ENCODE measurements at places on chromosomes 1 and 21.

DNA sequence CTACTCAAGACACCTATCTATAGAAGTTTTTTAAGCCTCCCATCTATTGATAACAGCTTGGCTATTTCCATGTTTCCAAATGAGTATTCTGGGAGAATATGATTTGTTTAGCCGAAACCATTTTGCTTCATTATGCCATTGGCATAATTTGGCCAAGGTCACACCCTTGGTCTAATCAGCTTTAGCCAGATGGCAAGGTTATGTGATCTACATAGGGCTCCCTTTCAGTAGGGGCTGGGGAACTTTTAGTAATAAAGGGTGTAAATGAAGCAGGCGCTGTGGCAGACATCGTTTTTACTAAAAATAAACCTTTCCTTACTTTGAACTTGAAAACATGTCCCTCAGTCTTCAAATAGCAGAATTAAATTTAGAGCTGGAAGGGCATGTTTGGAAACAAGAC is 3.0 kb upstream of the PDC start:
- no peak for DNase-seq

GRCh38 chr1:96049759-96050409 is 671.7 kb upstream of the PTBP2 start:
- DNase-seq, result no peak

GRCh38 chr1:9721606-9722377 is 70.3 kb downstream of the PIK3CD start:
- DNase-seq, result peak; percentile 55

GRCh38 chr1:210292231-210292871 is 36.4 kb upstream of the HHAT start:
- peak; percentile 37 for DNase-seq

DNA sequence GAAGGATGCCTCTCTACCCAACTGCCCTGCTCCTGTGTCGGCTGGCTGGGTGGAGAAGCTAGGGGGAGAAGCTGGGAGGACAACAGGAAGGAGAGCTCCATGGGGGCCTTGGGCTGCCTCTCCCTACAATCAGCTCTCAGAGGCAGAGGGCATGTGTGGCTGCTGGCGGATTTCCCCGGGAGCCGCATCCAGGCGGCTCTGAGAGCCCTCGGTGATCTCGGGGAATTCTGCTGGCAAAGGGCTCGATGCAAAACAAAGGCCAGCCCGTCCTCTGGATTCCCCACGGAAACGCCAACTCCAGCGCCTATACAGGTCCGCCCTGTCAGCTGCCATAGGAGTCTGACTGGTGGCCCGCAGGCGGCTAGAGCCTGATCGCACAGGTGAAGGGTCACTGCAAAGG is 26.4 kb upstream of the EVA1B start:
- no peak for DNase-seq

DNA sequence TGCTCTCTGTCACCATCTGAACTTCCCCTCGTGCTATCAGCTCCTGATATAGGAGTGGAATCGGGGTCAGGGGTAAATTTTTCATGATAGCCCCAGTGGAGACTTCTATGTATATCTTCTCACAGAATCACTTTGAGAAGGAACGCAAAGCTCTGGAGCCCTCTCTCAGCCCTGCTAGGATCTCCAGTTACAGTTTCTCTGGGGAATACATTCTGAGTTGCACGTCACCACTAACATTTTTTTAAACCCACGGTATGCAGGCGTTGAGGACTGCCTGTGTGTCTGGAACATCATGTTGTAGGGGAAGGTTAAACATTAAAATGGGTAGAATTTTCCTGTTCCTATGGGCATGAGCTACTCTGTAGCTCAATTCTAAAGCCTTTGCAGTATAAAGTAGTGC is 116.4 kb upstream of the FAM78B start:
- no peak for DNase-seq

GRCh38 chr1:38064197-38064903 is 17.8 kb upstream of the POU3F1 start:
- no peak for DNase-seq

GRCh38 chr1:100362821-100363466 is 10.6 kb downstream of the CDC14A start:
- DNase-seq, result no peak

DNA sequence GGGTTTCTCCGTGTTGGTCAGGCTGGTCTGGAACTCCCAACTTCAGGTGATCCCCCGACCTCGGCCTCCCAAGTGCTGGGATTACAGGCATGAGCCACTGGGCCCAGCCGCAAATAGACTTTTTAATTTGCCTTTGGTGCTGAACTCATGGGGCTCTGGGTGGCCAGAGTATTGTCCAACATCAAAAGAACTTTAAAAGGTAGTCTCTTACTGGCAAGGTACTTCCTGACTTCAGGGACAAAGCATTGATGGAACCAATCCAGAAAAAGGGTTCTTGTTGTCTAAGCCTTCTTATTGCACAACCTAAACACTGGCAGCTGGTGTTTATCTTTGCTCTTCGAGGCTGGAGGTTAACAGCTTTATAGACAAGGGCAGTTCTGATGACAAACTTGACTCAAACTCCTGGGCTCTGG is 3.8 kb upstream of the KTI12 start:
- no peak for DNase-seq

GRCh38 chr1:81703756-81704463 is 96.8 kb upstream of the ADGRL2 start:
- no peak for DNase-seq

DNA sequence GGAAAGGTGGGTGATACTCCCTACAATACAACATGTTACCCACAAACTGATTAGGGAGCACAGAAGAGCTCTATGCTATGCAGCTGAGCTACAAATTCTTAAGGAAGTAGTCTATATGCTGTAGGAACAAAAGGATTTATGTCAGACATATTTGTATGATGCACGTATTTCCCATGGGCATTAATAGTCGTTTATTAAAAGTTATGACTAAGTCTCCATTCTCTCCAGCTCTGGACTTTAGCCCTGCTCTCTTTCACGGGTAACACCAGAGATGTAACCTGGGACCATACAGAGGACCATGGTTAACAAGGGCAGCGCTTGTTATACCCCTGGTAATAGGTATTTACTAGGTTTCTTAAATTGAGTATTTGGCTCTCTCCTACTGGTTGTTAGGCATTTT is 168.2 kb upstream of the C1orf105 start:
- DNase-seq, result no peak

DNA sequence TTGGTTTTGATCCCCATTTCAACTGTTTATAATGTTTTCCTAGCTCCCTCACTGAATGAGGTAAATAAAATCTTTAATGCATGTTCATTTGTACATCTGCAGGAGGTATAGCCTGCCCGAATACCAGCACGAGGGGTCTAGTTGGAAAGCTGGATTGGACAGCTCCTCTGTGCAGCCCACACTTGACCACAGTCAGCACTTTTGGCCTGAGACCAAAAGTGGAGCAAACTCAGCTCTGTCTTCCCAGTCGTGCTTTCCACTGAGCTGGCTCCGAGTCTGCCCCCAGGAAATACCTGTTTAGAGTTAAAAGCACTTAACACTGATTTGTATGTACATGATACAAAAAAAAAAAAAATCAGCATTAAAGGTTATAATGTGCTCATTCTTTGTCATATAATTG is 224.4 kb downstream of the DSCAM start:
- no peak for DNase-seq

GRCh38 chr1:207890136-207890738 is 20.7 kb downstream of the CD34 start:
- DNase-seq, result no peak

GRCh38 chr21:33869873-33870272 is 45.7 kb downstream of the ATP5PO start:
- DNase-seq, result no peak

DNA sequence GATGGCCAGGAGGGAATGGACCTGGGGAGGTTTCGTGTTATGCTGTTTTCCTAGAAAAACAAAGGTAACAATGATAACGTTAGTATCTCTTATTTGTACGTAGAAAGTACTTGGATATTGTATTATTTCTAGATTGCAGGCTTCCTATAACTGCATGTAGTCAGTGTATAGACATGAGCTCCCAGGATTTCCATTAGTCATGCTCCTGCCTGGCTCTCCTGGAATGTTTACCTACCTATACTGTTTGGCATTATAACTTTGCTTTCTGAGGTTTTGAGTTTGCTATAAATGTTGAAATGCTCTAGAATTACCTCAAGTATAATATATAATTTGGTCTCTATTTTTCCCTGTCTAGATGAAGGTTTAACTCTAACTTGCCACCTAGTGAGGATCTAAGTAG is 66.1 kb downstream of the TTC3 start:
- DNase-seq, result no peak

DNA sequence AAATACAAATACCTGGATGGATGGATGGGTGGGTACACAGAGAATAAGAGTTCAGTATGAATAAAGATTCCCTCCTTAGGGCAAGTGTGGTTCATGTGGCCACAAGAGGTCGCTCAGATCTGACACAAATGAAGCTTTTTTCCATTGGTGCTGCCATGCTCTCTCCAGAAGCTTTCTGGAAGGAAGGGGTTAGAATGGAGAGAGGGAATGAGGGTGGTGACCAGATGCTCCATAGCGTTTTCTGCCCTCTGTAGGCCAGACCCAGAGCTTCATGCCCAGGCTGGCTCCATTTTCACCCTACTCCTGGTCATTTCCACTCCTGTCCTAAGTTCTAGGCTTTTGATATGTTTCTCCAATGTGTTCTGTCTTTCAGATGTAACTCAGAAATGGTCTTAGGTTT is 3.3 kb upstream of the FCRL6 start:
- peak; percentile 39 for DNase-seq

GRCh38 chr1:78483903-78484302 is 6.9 kb upstream of the PTGFR start:
- no peak for DNase-seq

DNA sequence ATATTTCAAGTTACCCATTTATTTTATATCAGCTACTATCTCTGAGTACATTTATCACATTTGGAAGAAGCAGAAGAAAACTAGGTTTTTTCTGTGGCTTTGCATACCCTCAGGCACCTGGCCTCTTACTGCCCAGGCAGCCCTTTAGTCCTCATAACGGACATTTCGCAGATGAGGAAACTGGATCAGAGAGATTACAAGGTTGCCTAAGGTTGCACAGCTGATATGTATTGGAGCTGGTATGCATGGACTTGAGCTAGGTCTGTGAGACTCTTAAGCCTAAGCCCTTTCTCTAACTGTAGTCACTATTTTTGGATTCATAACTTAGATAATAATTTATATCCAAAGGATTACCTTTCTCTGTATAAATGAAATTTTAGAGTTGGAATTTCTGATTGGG is 4.0 kb downstream of the CNIH3 start:
- no peak for DNase-seq

DNA sequence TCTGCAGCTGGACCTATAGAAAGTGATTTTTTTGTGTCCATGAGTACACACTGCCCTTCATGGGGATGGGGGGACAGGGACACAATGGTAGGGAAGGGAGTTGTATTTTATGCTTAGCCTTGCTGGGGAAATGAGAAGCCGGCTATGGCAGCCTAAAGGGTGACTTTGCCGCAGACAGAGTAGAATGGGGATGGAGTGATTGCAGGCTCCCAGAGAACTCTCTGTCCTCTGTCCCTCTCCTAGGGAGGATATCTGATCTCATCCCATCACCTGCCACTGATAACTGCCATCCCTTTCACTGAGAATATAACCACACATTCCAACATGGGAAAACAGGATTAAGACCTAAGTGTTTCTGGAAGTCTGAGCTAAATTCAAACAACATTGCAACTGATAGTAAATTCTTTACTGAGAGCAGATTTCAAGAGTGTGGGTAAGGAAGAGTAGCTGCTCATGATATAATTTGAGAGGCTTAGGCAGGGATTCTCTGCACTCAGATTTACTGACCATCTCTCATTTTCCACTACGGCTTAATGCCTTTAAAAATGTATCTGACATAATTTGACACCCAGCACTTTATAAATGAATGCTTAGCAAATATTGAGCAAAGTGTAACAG is 13.9 kb downstream of the SH2D1B start:
- no peak for DNase-seq

DNA sequence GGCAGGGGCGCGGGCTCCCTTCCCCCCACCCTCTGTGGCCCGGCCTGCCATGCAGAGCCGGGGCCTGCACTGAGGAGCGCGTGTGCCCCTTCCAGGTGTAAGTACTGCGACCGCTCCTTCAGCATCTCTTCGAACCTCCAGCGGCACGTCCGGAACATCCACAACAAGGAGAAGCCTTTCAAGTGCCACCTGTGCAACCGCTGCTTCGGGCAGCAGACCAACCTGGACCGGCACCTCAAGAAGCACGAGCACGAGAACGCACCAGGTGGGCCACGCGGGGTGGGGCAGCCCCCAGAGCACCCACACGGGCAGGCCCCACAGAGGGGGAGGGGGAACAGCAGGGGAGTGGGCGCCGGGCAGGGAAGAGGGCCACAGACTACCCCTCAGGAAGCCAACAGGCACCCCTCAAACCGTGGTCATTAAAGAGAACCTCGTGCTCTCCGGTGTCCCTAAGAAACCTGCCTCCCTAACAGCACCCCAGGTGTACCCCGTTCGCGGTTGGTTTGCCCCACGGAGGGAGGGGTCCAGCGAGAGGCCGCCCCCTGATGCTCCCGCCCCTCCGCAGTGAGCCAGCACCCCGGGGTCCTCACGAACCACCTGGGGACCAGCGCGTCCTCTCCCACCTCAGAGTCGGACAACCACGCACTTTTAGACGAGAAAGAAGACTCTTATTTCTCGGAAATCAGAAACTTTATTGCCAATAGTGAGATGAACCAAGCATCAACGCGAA is 28.8 kb upstream of the ARHGEF16 start:
- DNase-seq, result no peak

- no peak for DNase-seq
These were observed 91.1 kb downstream of the DDX20 start for GRCh38 chr1:111846842-111847241.

DNA sequence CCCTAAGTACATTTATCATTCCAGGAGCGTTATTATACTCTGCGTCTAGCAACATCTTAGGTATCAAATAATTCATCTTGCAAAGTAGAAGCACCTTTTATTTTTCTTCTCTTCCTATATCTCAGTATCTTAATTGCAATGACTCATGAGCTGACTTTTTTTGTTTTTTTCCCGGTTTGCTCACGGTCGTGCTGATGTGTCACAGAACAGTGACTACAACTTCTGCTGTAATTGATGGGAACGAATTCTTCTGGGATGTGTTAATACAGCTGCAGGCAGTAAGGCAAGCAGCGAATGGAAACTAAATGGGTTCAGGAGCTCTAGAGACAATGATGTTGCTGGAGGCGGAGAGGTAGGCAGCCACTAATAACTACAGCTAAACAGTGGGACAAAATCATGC is 89.8 kb upstream of the TMPRSS15 start:
- no peak for DNase-seq

DNA sequence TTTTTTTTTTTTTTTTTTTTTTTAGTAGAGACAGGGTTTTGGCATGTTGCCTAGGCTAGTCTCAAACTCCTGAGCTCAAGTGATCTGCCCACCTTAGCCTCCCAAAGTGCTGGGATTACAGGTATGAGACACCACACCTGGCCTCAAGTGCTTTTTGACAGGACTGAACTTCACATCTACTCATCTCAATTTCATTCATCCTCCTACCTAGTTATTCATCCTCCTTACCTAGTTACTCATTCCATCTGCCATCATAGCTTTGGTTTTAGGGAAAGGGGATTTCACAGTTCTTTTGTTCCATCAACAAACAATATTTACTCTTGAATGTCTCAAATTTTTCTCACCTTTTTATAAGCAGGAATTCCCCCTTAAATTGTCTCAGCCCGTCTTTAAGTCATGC is 38.6 kb upstream of the RALGPS2 start:
- no peak for DNase-seq

All from activated CD4-positive, alpha-beta T cell treated with anti-CD3 and anti-CD28 coated beads, Interleukin-2, amount 50 U/mL, for 16 hours (primary cell).